ENCODE measurements at places on chromosomes 3 and 15.
A peak's percentile ranks its signal among the peaks of the same experiment; 100 is the strongest.

DNA sequence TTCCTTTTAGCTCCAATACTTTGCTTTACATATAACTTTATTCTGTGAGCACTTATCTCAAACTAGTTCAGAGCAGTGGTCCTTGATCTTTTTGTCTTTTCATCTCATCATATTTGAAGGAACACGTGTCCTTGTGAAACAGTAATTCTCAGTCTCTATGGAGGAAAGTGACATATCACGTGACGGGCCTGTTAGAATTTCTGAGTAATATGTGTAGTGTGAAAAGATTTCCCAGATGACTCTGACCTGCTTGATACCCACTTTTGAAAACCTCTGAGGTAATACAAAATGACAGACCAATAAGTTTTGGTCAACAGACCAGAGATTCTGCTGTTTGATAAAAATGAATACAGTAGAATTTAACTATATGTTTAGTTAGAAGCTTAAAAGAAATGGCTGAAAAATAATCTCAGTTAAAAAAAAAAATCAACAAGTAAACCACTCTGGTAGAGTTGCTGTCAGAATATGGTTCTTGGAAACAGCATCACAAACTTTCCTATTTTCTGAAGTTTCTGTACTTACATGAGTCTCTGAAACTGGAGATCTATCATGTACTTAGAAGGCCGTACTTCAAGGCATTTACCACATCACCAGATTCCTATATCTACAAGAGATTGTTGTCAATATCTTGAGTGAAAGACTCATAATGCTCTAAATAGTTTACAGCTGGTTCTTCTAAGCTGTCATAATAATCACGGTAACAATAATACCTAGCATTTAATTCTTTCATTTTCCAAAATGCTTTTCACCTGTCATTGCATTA is 590.2 kb upstream of the TBL1XR1 start:
- no peak for DNase-seq

DNA sequence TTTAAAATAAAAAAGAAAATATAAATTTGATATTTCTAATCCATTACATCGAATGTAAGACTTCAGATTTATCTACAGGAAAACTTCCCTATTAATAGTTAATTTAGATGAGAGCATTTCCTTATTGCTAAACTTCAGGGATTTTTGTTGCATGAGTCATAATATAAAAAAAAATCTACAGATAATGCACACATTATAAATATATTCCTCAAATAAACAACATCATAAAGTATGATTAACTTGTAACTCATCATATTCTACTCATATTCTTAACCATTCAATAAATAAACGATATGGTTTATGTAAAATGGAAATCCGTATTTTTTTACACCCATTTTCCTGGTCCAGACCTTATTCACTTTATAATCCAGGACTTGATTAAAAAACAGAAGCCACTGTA is 477.0 kb downstream of the EPHA3 start:
- no peak for DNase-seq

- no peak for DNase-seq
Observed at GRCh38 chr15:99021694-99022093, 14.1 kb upstream of the PGPEP1L start.

DNA sequence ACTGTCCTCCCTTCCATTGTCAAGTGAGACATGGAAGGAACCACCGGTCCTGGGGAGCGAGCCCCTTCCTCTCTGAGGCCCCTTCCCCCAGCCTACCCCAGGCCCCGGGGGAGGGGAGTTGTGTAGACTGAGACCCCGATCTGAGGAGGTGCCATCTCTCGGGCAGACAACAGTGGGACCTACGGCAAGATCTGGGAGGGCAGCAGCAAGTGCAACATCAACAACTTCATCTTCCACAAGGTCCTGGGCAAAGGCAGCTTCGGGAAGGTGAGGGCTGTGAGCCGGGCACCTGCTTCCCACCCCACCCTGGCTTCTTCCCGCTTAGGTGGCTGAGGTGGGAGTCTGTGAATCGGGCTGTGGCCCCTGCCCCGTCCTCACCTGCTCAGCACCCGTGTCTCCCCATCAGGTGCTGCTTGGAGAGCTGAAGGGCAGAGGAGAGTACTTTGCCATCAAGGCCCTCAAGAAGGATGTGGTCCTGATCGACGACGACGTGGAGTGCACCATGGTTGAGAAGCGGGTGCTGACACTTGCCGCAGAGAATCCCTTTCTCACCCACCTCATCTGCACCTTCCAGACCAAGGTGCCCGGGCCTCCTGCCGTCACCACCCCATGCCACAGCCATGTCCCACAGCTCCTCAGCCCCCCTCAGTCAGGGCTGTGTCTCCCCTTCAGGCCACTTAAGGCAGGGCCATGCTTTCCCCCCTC is 24.9 kb downstream of the PRKCD start:
- no peak for DNase-seq

DNA sequence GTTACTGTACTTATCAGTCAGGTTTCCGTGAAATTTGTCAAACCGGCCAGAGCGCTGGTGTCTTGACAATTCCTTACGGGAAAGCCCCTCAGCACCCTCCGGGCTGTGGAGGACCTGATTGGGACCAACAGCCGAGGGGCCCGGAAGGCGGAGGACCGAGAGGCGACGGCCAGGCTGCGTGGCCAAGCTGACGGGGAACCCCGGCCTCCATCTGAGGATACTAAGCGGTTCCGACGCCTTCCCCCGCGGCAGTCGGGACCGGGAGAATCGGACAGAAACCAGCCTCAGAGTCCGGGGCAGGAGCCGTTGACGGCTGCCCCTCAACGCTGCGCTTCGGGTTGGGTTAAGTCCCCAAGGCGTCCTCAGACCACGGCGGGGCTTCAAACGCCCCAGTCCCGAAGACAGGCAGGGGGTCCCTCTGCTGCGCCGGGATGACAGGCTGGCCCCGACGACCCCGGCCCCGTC is 499 bp downstream of the ALDH1A2 start:
- DNase-seq = peak; percentile 46

GRCh38 chr15:27692438-27692837 is 406.7 kb downstream of the OCA2 start:
- DNase-seq = no peak

- no peak for DNase-seq
Observed at GRCh38 chr3:153431076-153431475, 269.1 kb downstream of the RAP2B start.

GRCh38 chr15:88591384-88591783 is 29.8 kb upstream of the AEN start:
- DNase-seq = no peak

GRCh38 chr3:103189941-103190340 is 755.1 kb downstream of the ZPLD1 start:
- DNase-seq = no peak

- DNase-seq = no peak
Observed at GRCh38 chr15:61099020-61099810, 129.9 kb downstream of the RORA start.

DNA sequence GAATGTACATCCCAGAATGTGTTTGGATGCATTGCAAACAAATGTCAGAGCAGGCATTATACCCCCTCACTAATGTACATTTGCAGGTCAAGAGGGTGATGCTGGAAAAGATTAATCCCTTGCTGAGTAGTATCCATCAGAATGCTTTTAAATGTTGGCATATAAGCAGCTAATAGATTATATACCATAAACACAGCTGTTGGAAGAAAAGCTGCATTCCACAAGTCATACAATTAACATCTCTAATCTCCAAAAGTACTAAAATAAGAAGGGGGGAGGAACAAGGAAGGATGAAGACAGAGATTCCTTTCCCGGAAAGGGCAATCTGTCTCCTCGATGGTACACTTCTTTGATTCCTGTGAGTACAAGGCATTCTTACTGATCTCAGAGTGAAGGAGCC is 445.7 kb upstream of the CDIN1 start:
- peak; percentile 11 for DNase-seq

DNA sequence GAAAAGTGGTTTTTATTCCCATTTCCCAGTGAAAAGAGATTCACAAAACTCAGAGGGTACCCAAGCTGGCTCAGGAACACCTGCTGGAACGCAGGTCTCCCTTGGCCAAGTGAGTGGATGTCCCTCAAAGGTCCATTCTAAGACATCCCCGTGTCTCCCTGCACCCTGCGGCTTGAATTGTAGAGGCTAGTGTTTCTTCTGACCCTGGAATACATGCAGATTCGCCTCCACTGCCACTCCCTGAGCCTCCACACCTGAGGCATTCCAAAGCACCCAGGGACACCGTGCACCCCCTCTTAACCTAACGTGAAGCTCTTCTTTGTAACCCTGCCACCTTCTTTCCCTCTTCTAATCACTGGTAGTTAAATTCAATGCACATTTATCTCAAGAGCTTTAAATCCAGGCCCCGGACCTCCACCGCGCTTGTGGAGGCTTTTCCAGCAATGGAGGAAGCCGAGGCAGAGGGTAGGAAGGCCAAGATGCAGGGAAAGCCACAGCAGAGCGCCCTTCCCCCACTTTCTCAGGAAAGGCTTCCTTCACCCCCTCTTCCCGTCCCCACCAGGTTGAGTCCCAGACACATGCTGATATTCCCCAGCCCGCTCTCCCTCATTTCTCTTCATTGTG is 590 bp upstream of the ITGA11 start:
- no peak for DNase-seq

GRCh38 chr3:138092023-138092422 is 23.4 kb downstream of the DZIP1L start:
- DNase-seq = peak; percentile 63

DNA sequence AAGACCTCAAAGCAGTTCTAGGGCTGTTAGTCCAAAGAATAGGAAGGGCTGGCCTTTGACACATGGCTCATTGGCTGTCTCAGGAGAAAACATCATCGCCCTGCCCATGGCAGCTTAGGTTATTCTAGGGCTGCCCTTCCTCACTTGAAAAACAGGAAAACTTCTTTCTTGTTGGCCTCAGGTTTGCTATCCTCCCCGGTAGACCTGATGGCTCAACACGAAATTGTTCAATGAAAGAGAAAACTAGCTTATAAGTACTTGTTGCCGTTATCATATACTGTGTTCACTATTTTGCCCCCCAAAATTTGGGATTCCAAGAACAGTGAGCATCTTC is 602 bp upstream of the SLTM start:
- no peak for DNase-seq

DNA sequence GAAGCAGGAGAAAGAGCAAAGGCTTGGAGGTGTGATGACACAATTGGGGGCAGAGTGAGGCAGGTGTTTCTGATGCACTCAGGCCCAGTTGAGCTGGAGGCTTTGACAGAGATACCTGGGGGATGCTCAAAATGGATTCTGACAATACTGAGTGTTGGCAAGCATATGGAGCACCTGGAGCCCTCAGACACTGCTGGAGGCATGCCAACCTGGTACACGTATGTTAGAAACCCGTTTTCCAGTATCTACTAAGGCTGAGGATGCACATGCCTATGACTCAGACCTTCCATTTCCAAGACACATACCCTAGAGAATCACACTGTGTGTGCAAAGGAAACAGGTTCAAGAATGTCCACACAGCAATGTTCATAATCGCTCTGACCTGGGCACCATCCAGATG is 58.7 kb downstream of the WNT7A start:
- no peak for DNase-seq

DNA sequence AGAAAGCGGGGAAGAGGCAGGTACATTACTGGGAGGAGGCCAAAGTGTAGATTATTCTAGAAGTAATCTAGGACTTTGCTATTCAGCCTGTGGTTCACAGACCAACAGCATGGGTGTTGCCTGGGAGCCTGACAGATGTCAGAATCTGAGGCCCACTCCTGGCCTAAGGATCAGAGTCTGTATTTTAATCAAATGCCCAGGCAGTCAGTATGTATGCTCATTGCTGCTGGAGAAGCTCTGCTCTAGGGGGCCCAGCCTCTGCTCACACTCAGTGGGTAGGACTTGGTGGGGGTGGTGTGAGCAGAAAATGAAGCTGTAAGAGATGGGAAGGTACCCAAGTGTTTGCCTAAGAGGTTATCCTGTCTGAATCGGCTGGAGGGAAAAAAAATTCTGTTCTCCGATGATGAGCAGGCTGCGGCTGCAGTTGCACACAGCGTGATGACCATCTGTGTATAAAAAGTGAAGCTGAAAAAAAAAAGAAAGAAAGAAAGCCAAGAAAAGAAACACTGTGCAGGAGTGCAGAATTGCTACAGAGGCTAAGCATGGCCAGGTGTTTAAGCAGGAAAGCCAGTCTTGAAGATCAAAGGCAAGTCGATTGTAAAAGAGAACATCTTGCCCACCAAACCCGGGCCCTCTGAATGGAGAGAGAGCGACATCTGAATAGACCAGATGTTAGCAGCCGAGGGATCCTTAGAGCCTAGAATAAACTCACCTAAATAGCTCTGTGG is 65.2 kb downstream of the EIF4E3 start:
- DNase-seq = no peak

GRCh38 chr3:185746470-185746869 is 78.4 kb downstream of the IGF2BP2 start:
- DNase-seq = no peak

DNA sequence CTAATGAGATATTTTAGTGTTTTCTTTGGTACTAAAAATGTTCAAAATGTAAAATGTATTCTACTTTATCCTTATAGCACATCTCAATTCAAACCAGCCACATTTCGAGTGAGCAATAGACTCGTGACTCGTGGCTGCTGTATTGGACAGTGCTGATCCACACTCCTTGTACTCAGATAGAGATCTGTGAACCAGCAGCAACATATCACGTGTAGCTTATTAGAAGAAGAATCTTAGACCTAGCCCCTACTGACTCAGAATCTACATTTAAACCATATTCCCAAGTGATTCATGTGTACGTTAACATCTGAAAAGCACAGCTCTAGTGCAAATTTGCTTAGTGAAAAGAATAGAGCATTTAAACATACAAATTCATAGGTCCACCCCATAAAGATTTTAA is 130.9 kb downstream of the IL1RAP start:
- DNase-seq = peak; percentile 12

GRCh38 chr3:130546920-130547679 is 30.1 kb downstream of the COL6A6 start:
- no peak for DNase-seq

GRCh38 chr3:116474032-116474780 is 28.9 kb upstream of the LSAMP start:
- no peak for DNase-seq

GRCh38 chr15:23690450-23690852 is 3.3 kb upstream of the NDN start:
- peak; percentile 93 for DNase-seq

- no peak for DNase-seq
Observed at GRCh38 chr15:89489376-89489775, 7.0 kb downstream of the RHCG start.

GRCh38 chr3:196050597-196050996 is 31.3 kb downstream of the TFRC start:
- DNase-seq = no peak

- DNase-seq = no peak
Observed at GRCh38 chr3:157021679-157022078, 138.3 kb downstream of the CCNL1 start.

DNA sequence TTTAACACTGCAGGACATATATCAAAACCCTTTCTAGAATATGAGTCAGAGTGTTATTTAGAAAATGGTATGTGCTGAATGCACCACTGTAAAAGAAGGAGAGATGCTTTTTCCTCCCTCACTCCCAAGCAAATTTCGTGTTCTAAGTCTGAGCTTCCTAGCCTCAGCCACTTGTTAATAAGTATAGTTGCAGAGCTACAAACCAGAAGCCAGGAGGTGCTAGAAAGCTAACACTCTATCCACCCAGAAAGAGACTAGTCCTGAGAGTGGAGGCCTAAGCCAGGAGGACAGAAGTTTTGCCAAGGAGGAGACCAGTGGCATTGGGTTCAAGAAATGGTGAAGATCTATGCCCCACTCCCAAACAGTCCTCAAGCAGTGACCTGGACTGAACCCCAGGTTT is 40.5 kb upstream of the GYG1 start:
- DNase-seq = no peak

GRCh38 chr3:145869958-145870357 is 291.0 kb downstream of the PLOD2 start:
- DNase-seq = peak; percentile 22

- peak; percentile 32 for DNase-seq
Observed at GRCh38 chr3:184229394-184230080, at the start of gene VWA5B2. Gene VWA5B2 (plus strand): TSS chr3:184229585. CDS start chr3:184230529, 944 bp downstream.

Measured in fibroblast of pulmonary artery (primary cell).